Astrocyte of the hippocampus (primary cell): ENCODE measurements at places on chromosomes 6 and 20.

DNA sequence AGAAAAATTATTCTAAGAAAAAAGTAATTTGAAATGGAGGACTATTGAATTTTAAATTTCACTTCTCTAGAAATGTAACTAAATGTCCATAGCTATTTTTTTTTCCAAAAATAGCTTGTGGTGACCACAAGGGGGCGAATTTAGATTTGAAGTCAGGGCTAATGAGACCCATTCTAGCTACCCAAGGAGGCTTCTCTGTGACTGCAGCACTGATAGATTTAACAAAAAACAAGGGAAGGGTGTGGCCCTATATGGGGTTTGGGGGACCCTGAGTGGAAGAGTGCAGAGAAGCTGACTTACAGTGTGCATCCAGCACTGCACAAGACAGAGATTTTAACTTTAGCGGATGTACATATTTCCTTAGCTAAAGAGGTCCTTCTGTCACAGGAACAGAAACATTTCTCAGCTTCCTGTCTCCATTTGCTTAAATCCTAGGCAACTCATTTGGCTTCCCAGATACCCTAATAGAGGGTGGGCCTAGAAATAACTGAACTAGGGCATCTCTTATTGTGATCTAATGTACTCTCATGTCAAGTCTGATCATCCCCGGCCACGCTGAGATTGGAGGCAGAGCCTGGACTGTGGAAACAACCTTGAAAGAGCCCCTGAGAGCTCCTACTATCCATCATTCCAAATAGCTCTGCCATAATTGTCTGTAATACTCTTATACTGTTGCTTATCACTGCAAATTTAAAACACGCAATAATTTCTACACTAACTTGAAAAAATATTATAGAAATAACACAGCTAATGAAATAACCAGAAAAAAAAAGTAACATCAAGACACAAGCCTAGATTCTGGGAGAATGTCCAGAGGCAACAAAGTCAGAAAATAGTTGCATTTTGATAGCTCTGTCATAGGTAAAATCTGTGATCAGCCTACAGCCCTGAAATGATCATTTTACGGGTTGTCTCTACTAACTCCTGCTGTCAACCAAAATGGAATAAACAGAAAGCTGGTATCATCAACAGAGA is 93.6 kb downstream of the SNAP91 start:
- DNase-seq, result peak; percentile 48

- DNase-seq, result no peak
Measured at GRCh38 chr20:20561172-20561571, 151.3 kb downstream of the RALGAPA2 start.

DNA sequence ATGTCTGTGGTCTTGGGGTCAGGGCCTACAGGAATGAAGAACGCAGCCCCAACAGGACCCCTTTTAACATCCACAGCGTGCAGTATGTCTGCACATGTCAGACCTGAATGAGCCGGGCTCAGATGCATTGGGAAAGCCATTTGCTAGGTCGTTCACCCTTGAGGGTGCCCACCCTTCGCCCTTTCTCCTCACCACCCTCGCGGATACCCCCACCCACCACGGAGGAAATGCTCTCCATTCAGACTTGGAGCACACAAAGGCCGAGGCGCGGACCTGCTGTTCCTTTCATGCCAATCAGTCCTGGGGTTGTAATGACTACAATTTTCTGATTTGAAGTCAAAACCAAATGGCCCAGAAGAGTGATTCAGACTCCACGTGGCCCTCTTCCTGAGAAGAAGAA is 62.7 kb downstream of the EDN3 start:
- no peak for DNase-seq

DNA sequence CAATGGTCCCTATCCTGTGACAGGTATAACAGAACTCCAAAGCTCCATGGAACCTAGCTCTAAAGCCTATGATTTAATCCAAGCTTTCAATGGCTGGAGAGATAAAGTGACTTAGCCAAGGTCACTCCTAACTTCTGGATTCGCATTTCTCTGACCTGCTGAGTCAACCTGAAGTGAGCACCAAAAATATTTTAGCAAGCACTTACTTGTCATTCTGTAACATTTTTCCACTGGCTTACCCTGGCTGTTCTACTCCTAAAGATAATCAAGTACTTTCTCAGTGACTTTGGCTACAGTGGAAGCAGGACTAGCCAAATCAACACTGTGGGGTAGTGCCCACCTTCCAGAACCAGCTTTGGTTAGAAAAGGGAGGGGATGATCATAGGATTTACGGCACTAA is 188.3 kb downstream of the OGFRL1 start:
- DNase-seq, result no peak

DNA sequence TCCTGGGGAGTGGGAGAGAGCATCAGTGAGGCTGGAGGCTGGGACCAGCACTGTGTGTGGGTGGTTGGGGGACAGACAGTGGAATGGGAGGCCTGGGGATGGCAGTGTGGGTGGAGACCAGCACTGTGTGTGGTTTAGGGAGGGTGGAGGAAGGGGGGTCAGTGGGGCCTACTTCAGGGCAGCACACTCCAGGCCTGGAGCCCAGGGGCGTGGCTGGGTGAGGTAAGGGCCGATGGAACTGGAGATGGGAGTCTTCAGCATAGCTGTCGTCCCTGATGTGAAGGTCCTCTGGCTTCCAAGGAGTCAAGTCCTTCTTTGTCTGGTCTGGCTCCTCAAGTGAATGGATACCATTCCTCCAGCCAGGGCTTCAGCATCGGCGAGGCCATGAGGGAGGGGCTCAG is 18.6 kb downstream of the KCNK17 start:
- DNase-seq, result no peak

DNA sequence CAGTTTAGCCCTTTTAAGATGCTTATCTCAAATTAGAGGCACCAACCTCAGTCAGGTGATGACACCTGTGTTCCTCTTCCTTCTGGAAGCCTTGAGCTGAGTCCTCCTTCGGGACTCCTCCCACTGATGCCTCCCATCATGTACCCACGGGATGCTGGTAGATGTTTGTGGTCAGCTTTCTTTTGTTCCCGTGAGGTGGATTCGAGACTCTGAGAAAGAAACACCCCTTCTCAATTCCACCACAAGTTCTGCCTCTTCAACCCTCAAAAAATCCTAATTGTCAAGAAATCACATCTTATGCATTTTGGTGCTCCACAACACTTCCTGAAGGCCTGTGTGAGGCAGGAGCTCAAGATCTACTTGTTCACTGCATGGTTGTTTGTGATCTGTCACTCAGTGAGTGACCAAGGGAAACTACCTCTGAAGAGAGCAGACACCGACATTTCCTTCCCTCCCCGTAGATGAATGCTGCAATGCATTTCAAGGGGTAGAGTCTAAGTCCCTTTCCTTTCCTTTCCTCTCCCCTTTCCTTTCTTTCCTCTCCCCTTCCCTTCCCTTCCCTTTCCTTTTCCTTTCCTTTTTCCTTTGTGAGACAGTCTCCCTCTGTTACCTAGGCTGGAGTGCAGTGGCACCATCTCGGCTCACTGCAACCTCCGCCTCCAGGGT is 50.5 kb downstream of the PCNA start:
- DNase-seq, result no peak

DNA sequence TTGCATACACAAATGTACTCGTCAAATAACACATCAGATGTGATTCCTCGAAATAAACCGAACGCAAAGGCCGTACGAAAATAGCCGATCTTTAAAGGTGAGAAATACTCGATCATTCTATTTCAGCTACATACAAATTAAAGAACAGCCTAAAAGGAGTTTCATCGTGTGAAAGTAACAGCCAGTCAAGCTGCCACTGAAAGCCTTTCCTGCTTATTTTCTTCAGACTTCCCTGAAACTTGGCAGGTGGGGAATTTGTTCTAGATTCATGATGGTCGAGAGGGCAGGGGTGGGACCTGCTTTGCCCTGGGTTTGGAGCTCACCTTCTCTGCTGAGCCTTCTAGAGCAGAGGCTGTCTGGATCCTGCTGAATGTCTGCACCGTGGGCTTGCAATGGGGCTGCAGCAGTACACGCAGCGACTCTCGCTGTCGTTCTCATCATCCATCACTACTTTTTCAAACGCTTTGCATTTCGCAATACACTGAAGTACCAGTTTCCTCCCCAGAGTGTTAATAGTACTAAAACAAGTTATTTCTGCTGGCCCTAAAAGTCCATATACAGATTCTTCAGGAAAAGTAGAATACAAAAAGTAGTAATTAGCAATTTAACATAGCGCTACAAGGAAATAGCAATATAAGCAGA is 16.2 kb downstream of the FOXC1 start:
- DNase-seq, result no peak

DNA sequence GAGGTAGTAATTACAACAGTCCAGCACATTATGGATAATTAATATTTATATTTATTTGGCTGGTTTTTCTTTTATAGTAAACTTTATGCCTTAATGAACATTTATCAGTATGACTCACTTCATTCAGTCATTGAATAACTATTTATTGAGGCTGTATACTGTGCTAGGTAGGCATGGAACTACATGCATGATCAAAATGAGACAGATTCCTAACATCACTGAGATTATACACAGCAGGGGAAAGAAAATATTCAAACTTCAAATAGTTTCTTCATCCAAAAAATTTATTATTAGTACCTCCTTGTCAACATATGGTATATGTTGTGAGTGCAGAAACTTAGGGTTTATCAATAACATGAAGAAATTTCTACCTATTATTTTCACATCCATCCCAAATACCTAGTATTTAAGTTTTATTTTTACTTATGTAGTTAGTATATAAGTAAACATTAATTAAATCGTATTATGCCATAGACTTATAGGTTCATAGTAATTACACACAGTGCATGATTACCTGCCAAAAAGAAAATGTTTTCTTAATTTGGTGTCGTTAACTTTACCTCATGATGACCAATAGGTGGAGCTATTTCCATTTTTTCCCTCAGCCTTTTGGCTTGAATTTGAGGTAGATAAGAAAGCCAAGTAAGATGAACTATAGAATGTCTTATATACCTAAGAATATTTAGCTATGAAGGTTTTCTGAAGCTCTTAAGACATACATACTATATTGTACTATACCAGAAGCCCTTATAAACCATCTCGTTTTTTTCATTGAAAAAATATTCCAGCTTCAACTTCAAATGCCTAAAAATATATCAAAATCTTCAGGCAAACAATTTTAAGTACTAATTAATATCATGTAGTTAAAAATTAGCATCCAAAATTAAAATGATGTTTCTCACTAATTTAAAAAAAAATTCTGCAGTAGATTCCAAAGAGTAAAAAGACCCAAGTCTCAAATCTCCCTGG is 12.5 kb upstream of the TMEM30A start:
- peak; percentile 75 for DNase-seq

DNA sequence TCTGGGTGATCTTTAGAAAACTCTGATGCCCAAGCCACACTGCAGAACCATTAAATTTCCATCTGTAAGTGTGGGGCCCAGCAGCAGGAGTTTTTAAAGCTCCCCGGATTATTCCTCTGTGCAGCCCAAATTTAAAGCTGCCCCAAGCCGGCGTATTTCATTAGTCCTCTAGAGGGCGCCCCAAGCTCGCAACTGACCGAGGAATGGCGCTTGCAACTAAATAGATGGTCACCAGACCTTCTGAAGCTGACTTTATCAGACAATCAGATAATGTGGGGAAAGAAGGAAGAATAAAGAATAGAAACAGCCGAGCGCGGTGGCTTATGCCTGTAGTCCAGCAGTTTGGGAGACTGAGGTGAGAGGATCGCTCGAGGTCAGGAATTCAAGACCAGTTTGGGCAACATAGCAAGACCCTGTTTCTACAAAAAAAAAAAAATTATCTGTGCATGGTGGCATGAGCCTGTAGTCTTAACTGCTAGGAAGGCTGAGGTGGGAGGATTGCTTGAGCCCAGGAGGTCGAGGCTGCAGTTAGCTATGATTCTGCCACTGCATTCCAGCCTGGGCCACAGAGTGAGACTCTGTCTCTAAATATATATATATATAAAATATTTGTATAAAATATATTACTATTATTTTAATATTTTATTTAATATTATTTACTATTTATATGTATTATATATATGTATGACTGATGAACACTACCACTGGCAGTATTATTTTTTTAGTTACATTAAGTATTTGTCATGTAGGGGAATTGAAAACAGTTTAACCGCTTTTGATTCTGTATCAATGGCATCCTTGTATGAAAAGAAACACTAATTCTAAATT is 56.0 kb downstream of the OTOR start:
- DNase-seq, result peak; percentile 74

GRCh38 chr6:100261486-100261885 is 203.2 kb downstream of the SIM1 start:
- no peak for DNase-seq

DNA sequence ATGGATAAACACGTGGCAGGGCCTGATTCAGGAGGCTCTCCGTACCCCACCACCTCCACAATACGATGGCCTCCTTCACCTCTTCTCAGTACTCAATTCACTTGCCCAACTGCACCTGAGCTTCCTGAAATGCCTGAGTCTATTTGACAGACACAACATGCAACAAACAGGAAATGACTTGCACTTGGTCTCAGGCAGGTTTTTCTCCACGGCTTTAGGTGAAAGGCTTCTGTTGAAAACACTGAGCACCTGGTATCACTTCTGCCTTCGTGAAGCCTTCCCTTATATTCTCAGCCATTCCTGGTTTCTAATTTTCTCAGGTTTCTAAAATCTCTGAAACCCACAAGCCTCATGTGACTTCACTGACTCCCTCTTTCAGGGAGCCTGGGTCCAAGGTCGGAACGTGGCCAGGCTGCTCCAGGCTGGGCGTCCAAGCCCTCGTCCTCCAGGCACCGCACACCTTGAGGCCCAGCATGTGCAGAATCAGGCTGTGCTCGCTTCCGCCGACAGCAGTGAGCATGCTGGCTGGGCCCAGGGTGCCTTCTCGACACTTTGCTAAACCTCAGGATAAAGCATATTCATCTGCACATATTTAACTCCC is 34.7 kb downstream of the TAF4 start:
- DNase-seq, result no peak

DNA sequence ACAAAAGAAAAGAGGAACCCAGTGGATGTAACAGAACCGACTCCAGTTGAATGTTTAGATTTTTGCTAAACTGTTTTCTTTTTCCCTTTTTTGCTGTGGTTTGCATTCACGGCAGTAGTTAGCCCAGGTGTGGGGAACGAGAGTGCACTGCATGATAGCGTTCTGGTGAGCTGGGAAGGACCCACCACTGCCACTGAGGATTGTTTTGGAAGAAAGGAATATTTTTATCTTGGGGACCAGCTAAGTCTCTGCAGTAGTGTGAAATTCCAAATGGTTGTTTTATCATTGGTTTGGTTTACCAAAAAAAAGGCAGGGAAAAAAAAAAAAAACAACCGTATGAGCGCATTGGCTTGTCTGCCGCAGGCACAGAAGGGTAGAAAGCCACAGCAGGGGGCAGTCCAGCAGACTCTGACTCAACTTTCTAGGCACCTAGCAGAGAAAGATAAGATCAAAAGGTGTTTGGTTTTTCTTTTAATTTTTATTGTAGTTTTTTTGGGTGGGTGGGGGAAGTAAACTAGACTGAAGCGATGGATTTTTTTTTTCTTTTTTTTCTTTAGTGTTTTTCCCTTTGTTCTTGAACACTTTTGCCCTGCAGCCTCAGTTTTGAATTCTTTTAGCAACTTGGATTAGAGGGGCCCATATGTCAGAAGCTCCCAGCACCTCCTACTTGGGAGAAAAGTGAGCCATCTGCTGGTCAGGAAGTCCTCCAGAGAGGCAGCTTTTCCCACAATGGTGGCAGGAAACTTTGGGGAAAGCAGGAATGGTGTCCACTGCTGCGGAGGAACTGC is 13.5 kb upstream of the RAB5IF start:
- DNase-seq, result peak; percentile 26

DNA sequence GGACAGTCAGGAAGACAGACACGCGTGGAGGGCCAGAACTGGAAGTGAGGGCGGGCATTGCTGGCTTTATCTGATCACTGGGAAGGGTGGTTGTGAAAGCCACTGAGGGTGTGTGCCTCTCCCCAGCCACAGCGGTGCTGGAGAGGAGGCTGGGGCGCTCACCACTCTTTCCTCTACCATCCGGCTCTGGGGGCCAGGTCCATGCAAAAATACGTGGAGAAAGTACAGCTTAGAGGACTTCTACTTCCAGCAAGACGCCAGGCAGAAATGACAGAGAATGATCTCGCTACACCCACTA is 148.8 kb upstream of the RPS6KA2 start:
- DNase-seq, result no peak
